ENCODE measurements at places on chromosomes 5 and 9.

GRCh38 chr9:32573821-32574220 is 862 bp upstream of the NDUFB6 start:
- DNase-seq: no peak

GRCh38 chr9:108844391-108844790 is 11.4 kb downstream of the ACTL7B start:
- no peak for DNase-seq

DNA sequence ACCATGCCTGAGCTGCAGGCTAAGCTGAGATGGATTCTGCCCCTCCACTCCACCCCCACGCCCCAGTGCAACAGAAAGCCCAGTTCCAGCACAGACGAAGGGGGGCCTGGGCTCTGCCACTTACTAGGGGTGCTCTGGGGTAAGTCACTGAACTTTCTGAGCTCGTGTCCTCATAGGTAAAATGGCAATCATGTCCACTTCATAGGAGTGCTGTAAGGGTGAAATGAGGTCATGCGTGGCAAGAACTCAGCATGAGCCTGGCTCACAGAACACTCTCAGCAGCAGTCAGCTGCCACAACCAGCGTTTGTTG is 8.4 kb upstream of the PSD2 start:
- DNase-seq: no peak

GRCh38 chr5:113246361-113246870 is 188.4 kb downstream of the TSSK1B start:
- DNase-seq: no peak

DNA sequence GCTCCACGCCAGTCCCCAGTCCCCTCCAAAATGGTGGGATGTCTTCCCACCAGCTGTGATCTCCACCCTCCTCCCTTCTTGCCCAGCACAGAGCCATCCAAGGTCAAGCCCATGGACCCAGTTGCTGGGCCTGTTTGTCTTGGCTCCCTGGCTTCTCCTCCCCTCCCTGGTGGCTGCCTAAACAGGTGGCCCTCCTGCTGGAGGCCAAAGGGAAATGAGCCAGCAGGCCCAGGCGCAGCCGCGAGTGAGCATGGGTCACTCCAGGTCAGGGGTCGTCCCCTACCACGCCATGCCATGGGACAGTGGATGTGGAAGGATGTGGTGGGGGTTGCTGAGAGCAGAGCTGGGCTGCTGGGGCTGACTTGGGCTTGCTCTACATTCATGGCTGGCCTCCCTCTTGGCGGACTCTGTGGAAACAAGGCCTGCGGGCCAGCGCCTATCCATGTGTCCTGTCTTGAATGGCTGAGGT is 33.6 kb downstream of the COL15A1 start:
- DNase-seq: no peak

- no peak for DNase-seq
These were observed 61.0 kb upstream of the C5orf58 start for GRCh38 chr5:170171811-170172210.

DNA sequence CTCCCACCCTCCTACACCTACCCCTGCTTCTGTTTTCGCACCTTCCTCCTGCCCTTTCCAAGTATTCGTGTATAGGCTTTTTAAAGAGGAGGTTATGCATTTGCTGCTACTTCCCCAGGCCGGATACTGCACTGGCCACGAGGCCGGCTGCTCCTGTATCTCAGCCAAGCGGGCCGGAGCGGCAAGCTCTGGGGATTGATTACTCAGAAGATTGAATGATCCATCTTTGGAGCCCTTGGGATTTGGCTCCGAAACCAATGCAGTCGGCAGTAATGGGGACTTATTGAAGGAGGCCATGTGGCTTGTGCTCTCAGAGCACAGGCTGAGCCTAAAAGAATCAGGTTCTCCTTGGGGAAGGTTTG is 405.3 kb downstream of the TLE4 start:
- DNase-seq: no peak

DNA sequence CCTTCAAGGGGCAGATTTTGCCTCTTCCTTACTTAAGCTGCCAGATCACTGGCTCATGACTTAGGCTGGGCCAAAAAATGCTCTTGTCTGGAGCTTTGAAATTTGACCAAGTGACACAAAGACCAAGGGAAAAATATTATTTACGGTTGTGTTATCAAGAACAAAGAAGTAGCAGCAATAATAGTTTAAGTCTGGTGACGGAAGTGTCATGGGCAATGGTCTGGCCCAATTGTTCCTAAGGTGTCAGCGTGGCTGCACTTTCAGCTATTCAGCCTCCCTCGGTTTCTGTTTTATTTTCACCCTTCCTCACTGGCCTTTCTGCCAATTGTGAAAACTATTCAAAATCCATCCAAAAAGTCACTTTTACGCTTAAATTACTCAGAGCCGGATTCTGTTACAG is 185.3 kb downstream of the CDH18 start:
- DNase-seq: no peak

GRCh38 chr5:69281114-69281513 is 46.4 kb downstream of the CDK7 start:
- DNase-seq: no peak

- no peak for DNase-seq
These were observed 9.6 kb upstream of the CCDC171 start for GRCh38 chr9:15543047-15543813.

DNA sequence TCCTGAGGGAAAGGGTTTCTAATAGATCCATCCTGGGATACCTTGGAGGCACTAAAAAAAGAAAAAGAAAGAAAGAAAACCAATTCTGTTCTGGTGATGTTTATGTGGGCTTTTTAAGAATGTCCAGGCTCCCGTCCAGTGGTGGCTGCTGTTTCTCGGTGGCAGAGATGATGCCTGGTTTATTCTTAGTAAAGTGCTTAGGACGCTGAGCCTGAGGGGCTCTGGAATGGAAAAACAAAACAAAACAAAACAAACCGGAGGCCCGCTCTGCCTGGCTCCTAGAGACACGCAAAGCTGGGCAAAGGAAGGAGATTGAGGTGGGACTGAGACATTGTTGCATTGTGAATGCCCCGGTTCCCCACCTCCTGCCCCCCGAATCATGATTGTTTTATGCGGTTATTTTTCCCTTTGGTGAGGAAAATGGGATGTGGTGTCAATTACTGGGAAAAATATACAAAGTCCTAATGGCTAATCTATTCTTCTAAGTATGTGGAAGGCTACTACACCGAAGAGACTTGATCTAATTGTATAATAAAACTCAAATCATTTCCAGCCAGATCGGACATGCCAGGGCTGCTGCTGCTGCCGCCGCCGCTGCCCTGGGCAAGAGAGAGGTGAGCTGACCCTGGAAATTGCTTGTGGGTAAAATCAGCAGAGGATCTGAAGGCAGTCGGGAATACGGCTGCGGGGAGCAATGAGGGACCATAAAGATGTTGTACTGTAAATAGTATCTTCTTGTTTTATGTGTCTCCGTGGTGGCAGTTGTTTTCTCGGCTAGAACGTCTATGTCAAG is 644.9 kb downstream of the CCDC171 start:
- no peak for DNase-seq

Data from NCI-H187 (cell line).